T1000 (cell line): ENCODE measurements at places on chromosomes 4 and X.

GRCh38 chrX:18146954-18147353 lies 73.7 kb downstream of the BEND2 start:
- peak; percentile 0 for DNase-seq

GRCh38 chrX:10152086-10152485 lies 4.7 kb upstream of the CLCN4 start:
- no peak for DNase-seq

- DNase-seq, result no peak
These were observed 258.5 kb upstream of the FSTL5 start for GRCh38 chr4:162422312-162422711.

- no peak for DNase-seq
These were observed 1091.0 kb downstream of the C4orf33 start for GRCh38 chr4:130186931-130187330.

- no peak for DNase-seq
These were observed 96.0 kb downstream of the RASGEF1B start for GRCh38 chr4:81375745-81376144.

DNA sequence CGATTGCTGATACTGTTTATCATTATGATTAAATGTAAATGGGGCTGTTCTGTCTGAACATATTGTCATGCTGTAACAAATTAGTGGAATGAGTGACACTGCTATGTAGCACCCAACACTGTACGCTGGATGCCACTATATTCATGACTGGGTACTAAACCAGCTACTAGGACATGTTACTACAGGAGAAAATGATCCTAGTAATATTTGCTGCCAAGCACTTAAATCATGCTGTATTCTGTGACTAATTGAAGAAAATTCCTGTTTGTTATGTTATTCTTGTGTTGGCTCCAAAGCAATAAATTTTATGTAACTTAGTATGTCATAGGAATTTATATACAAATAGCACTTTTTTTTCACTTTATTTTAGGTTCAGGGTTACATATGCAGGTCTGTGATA lies 804.2 kb downstream of the CENPC start:
- DNase-seq, result no peak

GRCh38 chr4:10099499-10100325 lies 16.9 kb downstream of the WDR1 start:
- no peak for DNase-seq

GRCh38 chr4:142331132-142331531 lies 515.0 kb downstream of the INPP4B start:
- no peak for DNase-seq

GRCh38 chr4:159016593-159017024 lies 86.3 kb upstream of the RAPGEF2 start:
- DNase-seq, result no peak

GRCh38 chr4:13527981-13528820 lies 16.1 kb downstream of the NKX3-2 start:
- no peak for DNase-seq

DNA sequence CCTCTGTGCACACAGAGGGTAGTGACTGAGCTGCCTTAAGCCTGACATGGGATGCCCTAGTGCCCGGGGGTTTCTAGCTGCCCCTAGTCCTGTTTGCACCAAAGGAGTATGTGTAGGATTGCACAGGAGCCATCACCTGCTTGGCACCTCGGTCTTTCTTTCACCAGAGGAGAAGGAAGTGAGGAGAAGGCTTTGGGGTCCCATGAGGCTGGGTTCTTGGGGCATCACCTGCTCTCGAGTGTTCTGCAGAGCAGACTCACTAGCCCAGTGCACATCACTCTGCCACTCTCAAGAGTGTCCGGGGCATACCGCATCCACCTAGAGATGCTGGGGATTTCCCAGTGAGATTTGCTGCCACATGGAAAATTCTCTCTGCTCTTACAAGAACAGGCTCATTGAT lies 40.5 kb upstream of the GPR78 start:
- no peak for DNase-seq

DNA sequence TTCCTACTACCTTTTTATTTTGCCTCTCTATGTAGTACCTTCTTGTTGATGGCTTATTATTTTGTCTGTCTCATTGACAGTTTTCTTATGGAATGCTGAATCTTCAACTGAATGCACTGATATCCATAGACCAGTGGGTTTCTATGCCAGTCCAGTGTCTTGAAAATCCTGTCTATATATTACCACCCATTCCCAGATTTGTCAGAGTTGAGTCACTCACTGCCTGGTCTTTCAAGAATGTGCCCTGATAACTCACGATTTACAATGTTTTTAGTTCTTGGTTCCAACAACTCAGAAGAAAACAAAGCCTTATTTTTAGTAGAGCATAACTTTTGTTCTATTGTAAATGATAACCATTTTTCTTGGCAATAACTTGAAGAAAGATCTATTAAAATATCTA lies 606.0 kb upstream of the PITX2 start:
- DNase-seq, result no peak

DNA sequence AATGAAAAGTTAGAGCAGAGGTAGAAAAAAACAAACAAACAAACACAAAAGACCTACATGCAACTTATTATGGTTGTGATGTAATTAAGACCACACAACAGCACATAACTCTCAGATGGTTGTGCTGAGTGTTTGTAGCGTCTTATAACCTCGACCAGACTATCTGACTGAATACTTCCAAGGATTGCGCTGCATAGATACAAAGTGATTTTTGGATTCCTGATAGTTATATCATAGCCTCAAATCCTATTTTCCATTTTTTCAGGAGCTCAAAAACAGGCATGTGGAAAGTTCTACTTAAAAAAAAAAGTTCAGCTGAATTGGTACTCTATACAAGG lies 236.1 kb downstream of the SPRY1 start:
- no peak for DNase-seq

DNA sequence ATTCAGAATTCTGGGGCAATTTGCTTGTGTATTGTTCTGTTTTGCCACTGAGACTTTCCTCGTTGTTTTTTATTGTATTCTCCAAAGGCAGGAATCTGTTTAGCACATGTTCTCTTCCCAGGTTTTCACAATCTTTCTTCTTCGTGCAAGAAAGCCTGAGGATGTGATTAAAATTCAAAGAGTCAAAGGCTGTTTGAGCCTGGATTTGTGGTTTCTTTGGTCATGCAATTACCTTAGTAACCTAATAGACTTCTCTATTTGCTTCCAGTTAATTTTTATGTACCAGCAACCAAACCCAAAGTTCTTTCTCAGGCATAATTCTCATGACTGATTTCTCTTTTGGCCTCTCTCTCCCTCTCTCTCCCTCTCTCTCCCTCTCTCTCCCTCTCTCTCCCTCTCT lies 1420.1 kb upstream of the TENM3 start:
- no peak for DNase-seq

- DNase-seq, result no peak
These were observed 2.5 kb downstream of the GALNT7 start for GRCh38 chr4:173171098-173171497.

GRCh38 chr4:138007572-138007971 lies 234.6 kb downstream of the SLC7A11 start:
- DNase-seq, result no peak

DNA sequence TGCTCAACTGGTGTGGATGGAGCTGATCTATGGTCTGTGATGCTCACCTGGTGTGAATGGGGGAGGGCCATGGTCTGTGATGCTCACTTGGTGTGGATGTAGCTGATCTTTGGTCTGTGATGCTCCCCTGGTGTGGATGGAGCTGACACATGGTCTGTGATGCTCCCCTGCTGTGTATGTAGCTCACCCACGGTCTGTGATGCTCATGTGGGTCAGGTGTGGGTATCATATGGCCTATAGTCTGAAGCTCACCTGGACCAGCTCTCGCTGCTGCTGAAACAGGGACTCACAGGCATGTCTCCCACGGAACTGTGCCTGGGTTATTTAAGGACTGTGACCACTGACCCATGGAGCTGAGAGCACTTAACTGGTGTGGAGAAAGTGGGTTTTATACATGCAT lies 109.7 kb downstream of the CRLF2 start:
- no peak for DNase-seq

DNA sequence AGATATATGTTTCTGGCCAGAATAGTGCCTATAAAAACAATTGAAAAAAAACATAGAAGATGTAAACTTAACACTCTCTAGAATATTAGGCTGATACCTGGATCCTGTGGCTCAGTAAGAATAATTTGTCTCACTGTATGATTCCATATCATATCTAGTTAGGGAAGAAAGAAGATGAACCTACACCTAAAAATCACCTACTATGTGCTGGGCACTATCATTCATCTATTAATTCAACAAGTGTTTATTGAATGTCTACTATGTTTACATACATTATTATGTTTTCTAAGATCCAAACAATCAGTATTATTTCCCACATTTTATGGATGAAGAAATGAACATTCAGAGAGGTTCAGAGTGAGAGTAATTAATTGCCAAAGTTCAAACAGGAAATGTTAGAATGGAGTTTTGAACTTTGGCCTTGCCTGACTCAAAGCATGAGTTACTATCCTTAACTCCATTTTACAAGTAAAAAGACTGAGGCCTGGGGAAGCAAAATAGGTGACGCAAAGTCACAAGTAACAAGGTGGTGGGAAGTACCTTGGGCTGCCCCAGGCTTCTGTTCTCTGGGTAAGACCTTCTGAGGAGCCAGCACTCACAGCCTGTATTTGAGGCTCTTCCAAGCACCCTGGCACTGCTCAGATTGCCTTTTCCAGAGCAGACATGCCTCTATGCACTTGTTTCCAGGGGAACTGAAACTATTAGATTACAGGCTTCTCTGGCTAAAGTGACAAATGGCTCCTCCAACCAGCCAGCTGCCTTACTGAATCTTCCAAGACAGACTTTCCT lies 111.1 kb upstream of the ACSL4 start:
- DNase-seq, result no peak

DNA sequence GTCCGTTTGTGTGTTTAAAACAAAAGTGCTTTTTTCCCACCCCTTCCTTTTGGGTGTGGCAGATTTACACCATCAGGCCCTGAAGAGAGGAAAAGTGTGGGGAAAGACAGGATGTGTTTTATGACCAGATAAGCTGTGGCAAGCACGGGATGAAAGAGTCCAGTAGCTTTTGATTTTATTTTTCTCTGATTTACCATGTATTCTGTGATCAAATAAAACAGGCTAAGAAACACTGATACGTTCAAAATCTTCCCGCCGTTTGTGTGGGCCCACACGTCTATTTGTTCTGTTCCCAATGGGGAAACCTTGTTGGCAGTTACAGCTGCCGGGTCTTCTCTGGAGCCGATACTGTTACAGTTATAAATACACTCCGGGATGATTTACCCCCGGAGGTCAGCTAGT lies 10.8 kb downstream of the LRP2BP start:
- no peak for DNase-seq

DNA sequence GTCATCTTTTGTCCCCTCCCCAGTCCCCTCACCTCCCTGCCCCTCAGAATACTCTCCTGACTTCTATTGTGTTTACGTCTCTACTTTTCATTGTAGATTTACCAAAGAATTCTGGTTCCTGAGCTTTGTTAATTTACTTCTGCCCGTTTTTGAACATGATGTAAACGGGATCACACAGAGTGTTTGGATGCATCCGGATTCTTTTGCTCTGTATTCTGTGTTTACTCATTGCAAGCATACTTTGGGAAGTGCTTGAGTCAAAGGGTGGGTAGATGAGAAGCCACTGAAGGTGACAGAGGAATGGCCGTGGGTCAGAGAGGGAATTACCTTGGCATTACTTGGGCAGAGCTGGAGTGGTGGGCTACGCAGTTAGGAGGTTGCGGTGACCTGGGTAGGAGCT lies 18.0 kb downstream of the CLCN4 start:
- DNase-seq, result no peak

- no peak for DNase-seq
These were observed 60.0 kb downstream of the TIGD2 start for GRCh38 chr4:89171176-89171805.

DNA sequence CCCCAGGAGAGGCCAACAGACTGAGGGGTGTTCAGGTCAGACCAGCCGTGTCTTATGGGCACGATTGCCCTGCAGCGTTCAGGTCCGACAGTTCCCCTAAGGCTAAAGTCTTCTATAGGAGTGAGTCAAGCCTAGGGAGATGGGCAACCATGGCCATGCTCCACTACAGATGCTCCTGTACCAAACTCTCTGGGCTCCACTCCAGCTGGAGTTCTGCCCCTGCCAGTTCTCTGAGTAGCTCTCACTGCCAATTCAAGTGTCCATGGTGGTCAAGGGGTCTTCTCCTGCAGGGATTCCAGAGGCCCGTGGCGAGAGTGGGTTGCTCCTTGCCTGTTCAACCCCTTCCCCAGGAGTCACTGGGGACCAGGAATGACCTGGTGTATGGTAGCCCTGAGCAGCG lies 38.2 kb downstream of the BEX3 start:
- no peak for DNase-seq

DNA sequence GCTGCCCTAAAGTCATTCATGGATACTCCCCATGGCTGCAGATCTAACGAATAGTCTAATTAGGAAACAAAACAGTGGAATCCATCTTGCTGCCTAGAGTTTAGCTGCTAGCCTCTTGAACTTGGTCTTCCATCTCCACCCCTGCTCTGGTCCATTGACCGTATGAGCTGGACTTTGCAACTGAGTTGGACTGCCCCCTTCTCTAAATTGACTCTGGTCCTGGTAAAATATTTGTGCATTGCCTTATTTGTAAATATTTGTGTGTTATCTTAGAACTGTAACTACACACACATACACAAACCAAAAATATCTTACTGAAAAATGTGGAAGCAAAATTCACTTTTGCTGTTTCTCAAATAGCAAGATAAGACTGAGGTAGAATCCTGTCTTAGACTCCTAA lies 181.3 kb downstream of the NWD2 start:
- no peak for DNase-seq

DNA sequence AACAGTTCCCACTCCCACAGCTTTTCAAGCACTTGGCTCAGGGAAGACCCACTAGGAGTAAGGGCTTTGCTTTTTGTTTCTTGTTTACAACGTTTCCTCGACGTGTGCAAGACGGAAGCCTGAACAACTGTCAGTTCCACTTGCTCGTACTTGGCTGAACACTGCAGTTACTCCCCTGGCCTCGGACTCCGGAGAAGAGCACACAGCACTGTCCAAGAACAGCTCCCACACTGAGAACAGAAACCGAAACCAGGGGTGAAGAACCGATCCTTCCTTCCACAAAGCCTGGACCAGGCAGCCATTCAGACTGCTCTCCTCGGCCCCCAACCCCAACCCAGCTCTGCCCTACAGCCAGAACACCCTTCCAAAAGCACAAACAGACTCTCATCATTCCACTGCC lies 25.5 kb downstream of the IRF2 start:
- DNase-seq, result no peak

DNA sequence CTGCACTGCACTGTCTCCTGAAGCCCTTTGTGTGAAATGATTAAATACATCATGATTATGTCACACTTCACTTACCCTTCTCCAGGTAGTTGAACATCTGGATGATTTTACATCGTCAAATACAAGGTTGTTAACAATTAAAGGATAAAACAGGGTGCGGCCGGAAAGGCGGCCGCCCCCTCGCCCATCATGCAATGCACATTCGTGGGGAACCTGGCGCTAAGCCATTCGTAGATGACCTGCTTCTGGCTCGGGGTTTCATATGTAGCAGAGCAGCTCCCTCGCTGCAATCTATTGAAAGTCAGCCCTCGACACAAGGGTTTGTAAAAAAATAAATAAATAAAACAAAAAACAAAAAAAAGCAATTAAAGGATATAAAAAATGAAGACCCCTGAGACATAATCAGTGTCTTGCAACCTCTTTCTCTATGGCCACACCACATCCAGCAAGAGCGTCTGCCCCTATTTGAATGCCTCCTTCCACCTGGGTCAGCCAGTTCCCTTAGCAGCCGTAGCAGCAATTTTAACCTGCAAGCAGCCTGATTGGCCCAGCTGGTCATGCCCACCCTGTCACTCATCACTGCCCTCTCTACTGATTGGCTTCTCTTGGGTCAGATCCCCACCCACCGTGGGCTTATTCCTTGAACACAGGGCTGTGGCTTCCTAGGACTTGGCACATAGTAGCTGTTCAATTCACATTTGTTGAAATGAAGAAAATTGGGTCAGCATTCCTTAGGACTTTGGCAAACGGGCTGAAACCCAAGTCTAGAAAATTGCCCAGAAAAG lies 147.8 kb upstream of the PSAPL1 start:
- no peak for DNase-seq
